GM12878 (cell line): ENCODE measurements at places on chromosomes 4 and X.

GRCh38 chr4:97027728-97028410, 1115.4 kb downstream of the STPG2 start:
- DNase-seq, result no peak

- no peak for DNase-seq
Observed at GRCh38 chr4:169361756-169362155, 91.0 kb upstream of the SH3RF1 start.

DNA sequence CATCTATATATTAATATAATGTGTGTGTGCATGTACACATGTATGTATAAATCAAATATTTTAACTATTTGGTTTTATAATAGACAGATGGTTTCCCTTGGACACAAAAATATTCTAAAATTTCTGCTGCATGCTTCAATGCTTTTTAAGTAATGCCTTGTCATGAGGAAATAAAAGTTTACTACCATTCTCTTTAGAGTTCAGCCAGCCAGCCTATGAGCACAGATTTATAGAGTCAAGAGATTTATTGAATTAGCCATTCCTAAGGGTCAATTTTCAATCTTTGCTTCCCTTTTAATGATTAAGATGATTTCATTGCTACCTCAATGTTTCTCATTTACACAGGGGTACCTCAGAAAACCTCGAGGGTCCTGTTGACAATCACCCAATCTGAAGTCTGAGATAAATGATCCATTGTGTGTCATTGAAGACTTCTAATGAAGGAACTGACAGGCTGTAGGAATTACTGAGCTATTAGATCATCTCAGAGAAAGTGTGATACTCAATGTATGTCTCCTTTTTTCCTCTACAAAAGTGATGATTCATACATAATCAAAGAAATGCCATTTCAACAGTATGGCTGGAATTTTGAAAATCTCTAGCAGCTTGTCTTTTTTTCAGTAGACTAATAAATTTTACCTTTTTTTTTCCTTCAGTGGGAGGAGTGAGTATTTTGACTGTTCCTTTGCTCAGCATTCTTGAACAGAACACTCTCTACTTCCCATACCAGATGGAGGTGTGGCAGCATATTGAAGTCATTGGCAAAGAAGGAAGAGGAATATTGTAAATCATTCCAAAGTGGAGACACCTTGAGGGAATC, 222.6 kb upstream of the PCDH18 start:
- no peak for DNase-seq

GRCh38 chrX:153968754-153969124, 2.9 kb downstream of the HCFC1 start:
- DNase-seq, result no peak

- no peak for DNase-seq
Observed at GRCh38 chrX:3252744-3253143, 93.7 kb downstream of the MXRA5 start.

DNA sequence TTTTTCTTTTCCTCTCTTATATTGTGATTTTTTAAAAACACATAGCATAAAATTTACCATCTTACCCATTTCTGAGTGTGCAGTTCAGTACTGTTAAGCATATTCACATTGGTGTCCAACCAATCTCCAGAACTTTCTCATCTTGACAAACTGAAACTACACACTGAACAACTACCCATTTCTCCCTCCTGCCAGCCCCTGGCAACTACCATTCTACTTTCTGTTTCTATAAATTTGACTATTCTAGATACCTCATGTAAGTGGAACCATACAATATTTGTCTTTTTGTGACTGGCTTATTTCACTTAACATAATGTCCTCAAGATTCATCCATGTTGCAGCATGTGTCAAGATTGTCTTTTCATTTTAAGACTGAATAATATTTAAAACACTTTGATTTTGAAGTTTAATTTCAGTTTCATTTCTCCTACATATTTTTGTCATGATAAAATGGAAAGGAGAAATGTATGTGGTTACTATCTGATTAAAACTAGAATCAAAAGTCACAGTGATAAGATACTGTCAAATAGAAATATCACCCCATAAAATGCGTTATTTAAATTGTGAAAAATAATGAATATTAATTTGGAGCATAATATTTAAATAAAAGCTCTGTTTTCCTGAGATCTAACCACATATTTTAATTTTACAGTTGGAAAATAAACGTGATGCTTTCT, 122.8 kb downstream of the DIPK2B start:
- peak; percentile 62 for DNase-seq

- DNase-seq, result no peak
Observed at GRCh38 chr4:121277194-121278105, 103.4 kb downstream of the QRFPR start.

GRCh38 chr4:15906020-15906443, 32.5 kb downstream of the FGFBP1 start:
- no peak for DNase-seq
